ENCODE measurements at places on chromosomes 3 and 15.

GRCh38 chr3:40387001-40387894, at the start of gene ENTPD3:
Gene ENTPD3 (plus strand): TSS chr3:40387184. CDS start chr3:40388058, 874 bp downstream.
- DNase-seq, result peak; percentile 11

GRCh38 chr3:188789251-188789650, 382.5 kb upstream of the TPRG1 start:
- no peak for DNase-seq

- no peak for DNase-seq
Measured at GRCh38 chr3:176767385-176767784, 429.9 kb downstream of the TBL1XR1 start.

DNA sequence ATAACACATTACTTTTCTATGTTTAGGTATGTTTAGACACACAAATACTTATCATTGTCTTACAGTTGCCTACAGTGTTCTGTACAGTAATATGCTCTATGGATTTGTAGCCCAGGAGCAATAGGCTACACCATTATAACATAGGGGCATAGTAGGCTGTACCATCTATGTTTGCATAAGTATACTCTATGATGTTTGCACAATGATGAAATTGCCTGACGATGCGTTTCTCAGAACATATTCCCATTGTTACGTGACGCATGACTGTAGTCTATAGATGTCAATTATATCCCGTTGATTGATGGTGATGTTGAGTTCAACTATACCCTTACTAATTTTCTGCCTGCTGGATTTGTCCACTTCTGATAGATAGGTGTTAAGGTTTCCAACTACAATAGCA, 139.4 kb upstream of the PFN2 start:
- no peak for DNase-seq

- no peak for DNase-seq
Measured at GRCh38 chr3:20552605-20553275, 366.7 kb upstream of the SGO1 start.

- no peak for DNase-seq
Measured at GRCh38 chr3:14877469-14877868, 58.7 kb downstream of the FGD5 start.

GRCh38 chr15:36644191-36644896, 64.9 kb downstream of the CDIN1 start:
- peak; percentile 34 for DNase-seq

GRCh38 chr3:118970819-118971218, 63.8 kb downstream of the IGSF11 start:
- peak; percentile 88 for DNase-seq

DNA sequence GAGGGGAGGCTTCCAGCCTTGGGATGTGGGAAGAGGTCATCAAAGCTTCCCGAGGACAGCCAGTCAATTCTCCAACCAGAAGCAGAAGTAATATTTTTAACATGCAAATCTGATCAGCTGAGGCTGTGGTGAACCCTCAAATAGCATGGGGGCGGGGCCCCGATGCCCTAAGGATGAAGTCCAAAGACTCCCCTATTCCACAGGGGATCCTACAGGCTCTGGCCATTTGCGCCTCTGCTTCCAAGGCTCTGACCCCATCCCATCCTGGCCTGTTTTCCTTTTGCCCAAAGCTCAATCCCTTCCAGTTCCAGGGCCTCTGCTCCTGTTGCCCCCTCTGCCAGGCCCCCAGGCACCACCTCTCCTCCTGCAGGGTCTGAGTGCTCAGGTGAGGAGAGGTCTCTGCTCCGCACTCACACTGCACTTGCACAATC, 6.7 kb upstream of the CSK start:
- no peak for DNase-seq

DNA sequence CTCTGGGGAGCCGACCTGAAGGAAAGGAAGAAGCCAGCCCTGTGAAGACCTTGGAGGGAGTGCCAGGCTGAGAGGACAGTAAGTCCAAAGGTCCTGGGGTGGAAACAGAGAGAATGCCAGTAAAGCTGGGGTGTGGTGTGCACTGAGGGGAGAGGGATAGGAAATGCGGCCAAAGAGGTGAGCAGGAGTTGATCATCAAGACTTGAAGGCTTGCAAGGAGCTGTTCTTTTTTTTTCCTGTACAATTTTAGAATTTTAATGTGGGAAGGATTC, 73.8 kb downstream of the SYNPR start:
- no peak for DNase-seq

- no peak for DNase-seq
Measured at GRCh38 chr15:47460795-47461573, 256.3 kb upstream of the SEMA6D start.

- no peak for DNase-seq
Measured at GRCh38 chr3:50525987-50526386, 22.6 kb upstream of the CACNA2D2 start.

- DNase-seq, result no peak
Measured at GRCh38 chr15:60605879-60606307, 127.0 kb upstream of the ICE2 start.

GRCh38 chr3:43106293-43106628, 382 bp upstream of the POMGNT2 start:
- DNase-seq, result peak; percentile 86

GRCh38 chr3:42665050-42665878, 11.8 kb downstream of the ZBTB47 start:
- DNase-seq, result no peak

- DNase-seq, result no peak
Measured at GRCh38 chr3:35900079-35900478, 260.8 kb downstream of the ARPP21 start.

GRCh38 chr3:58137306-58137705, 73.5 kb downstream of the DNASE1L3 start:
- DNase-seq, result no peak

- no peak for DNase-seq
Measured at GRCh38 chr15:25401501-25401900, 37.3 kb downstream of the UBE3A start.
